ENCODE measurements at places on chromosomes 1 and 21. TPM values are rescaled to one million over a fixed set of nuclear protein-coding genes. Genes with fewer than 3 reads are reported as not detected.
A peak's percentile ranks its signal among the peaks of the same experiment; 100 is the strongest.

DNA sequence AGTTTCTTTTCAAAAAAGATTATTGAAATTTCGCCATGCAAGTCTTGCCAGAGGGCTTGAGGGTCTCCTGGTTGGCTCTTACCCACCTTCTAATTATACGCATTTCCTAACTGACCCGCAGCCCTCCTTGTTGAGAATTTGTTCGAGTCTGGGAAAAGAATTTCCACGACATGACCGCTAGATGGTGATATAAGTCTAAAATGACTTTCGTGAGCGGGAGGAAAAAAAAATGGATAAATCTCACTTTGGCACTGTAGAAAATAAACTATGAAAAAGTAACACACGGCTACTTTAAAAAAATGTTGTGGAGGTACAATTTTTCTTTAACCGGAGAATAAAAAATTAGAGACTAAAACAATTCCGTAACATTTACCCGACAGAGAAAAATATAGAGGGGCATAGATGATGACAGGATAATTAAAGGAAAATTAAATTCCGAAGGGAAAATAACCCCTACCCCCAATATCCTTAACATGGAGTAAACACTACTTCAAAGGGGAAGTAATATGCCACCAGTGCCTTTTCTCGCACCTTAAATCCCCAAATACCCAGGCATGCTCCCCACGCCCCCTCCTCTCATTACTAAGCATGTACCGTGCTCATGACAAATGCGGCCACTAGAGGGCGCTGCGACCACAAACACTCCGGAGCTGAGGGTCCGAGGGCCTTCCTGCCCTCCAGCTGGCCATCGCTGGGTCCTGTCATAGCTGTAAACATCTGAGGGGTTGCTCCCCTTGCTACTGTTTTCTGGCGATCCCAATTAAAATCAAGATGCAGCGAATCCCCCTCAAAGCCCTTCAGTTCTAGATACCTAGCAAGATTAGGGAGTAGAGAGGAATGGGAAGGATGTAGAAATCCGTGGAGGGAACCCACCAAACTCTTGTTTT, 266.9 kb downstream of the ASTN1 start:
- no peak overlapping the region for H3K4me3 ChIP-seq
- H3K4me1 ChIP-seq = peaks cover 3% of the 10 kb centered on the region
- H3K36me3 ChIP-seq = no peaks in the 10 kb centered on the region
- no peaks in the 10 kb centered on the region for H3K27me3 ChIP-seq
- DNase-seq = no peak

DNA sequence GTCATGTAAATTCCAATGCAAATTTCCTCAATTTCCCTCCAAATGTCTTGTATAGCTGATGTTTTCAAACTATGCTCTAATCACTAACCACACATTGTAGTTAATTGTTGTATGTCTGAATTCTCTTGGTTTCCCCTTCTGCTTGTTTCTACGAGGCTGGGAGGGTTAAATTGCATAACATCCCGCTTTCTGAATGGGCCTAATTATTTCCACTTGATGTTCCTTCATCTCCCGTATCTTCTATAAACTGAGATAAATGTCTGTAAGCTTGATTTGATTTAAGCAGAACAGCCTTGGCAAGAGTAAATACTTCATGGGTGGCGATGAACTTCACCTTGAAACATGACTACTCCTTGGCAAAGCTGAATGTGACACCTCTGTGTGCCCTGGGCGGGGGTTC, 72.2 kb downstream of the SERINC2 start:
- peaks cover 3% of the 10 kb centered on the region for H3K4me1 ChIP-seq
- no peaks in the 10 kb centered on the region for H3K27me3 ChIP-seq
- no peak overlapping the region for H3K27ac ChIP-seq
- H3K4me3 ChIP-seq = no peak overlapping the region
- DNase-seq = no peak

Gene IFNLR1
- 1.3 TPM for total RNA-seq

DNA sequence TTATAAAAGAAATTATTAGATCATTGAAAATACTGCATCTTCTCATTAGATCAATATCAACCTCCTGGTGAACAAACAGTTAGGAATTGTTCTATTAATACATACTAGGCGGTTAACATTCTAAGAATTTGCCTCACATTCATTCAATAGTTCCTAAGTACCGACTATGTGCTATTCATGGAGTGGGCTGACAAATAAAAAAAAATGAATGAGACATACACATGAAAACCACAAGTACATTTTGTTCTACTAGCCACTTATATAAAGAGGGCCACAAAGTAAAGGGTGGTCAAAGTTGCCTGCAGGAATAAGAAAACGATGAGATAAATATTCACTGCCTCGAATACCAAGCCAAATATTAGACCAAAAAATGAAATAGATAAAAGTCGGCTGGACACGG, 294.4 kb downstream of the SDCCAG8 start:
- no peak overlapping the region for H3K27ac ChIP-seq
- no peaks in the 10 kb centered on the region for H3K4me1 ChIP-seq
- DNase-seq = no peak
- H3K27me3 ChIP-seq = no peaks in the 10 kb centered on the region
- H3K4me3 ChIP-seq = no peak overlapping the region

DNA sequence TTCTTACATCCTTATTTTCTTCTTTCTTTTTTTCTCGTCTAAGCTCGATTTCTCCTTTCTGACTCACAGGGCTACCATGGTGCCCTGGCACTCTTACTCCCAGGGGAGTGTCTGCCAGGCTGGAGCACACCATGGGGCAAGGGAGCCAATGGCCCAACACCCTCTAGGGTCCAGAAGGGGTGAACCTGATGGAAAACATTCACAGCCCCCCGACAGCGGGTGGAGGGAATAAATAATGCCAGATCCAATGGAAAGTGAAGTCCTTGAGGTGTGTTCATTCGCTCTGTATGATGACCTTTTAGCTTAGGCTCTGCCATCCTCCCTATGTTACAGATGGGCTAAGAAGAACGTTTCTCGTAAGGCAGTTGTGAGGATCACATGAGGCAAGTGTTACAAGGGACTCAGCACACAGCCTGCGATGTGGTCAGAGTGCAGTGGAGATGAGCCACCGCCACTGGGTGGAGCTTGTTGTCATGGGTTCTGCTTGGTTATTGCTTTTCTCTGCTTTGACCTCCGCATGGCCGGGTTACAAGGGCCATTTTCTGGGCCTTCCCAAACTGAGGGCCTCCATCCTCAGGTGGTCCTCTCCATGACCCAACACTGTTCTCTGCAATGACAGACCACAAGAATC, 3.5 kb upstream of the FCMR start:
- H3K36me3 ChIP-seq = no peaks in the 10 kb centered on the region
- no peaks in the 10 kb centered on the region for H3K27me3 ChIP-seq
- peak overlapping the region; percentile 57 for H3K27ac ChIP-seq
- H3K4me1 ChIP-seq = peaks cover 56% of the 10 kb centered on the region

DNA sequence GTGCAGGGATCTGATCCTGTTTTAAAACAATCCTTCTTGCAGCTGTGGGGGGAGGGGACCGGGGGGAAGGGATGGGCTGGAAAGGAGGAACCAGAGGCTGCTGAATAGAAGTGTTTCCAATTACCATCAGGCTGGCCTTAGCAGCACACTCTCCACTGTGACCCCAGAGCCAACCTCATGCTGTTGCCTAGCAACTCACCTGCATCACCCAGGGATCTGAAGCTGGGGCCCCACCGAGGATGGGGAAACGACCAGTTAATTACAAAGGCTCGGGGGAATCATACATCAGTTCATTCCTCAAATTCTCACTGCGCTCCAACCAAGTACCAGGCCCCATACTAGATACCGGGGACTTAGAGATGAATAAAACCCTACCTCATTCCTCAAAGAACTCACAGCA, 11.9 kb upstream of the GPX7 start:
- H3K4me3 ChIP-seq = no peak overlapping the region
- H3K27me3 ChIP-seq = no peaks in the 10 kb centered on the region
- no peaks in the 10 kb centered on the region for H3K4me1 ChIP-seq
- H3K36me3 ChIP-seq = no peaks in the 10 kb centered on the region
- no peak for DNase-seq

DNA sequence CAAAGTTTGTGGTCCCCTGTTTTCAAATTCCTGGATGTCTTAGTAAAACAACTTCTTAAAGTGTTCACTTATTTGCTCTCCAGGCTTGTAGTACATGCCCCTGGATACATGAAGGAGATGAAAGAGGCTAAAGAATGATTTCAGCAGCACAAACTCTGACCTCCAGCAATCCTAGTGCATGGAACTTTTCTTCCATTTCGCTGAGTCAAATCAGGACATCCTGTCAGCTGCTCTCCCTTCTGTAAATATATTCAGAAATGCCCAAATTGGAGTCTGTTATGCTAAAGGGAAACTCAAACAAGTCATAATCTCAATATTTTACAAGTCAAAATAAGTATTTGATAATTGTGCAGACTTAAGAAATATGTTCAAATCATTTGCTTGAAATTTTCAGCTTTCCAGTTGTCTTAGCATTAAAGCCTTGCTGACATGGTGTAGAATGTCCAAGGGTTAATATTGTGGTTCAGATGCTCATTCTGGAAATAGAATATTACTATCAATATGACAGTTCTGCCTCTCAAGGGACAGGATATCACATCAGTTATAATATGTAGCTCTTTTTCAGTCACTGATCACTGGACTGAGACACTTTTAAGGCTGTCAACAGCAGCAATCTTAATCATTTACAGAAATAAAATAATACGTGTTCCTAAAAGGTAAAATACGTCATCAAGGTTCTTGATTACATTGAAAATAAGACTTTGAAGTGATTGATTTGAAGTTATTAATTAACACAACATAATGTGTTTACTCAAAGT, 1157.3 kb downstream of the PLA2G4A start:
- DNase-seq = no peak
- no peak overlapping the region for H3K4me3 ChIP-seq
- H3K4me1 ChIP-seq = no peaks in the 10 kb centered on the region
- no peaks in the 10 kb centered on the region for H3K36me3 ChIP-seq
